ENCODE measurements at places on chromosomes 6 and 20.

DNA sequence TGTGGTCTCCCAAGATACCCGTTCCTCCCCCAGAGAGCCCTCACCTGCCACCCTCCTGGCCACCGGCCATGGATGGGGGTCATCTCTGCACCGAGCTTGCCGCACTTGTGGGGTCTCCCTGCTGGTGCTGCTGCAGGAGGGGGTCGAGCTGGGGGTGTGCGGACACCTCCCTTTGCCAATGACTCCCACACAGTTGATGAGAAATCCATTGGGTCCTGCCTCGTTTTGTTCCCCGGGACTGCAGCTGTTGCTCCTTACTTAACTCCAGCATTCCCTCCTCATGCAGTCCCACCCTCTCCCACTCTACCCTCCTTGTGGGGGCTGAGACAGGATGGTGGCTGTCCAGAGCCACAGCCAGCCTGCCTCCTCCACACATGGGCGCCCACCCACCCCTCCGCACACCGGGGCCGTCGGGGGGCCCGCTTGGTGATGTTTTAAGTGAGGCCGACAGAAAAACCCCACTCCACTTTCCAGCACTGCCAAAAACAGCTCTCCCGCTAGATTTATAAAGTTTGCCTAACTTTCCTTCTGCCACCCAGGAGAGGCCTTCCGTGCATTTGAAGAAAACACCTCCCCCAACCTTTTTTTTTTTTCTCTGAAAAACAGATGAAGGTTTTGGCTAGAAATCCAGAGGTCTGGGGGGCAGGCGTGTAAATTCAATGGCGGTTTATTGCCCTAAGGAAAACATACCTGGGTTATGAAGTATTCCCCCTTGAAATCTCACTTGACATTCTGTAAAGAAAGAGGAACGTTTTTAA, 53.5 kb upstream of the APCDD1L start:
- no peak for DNase-seq

DNA sequence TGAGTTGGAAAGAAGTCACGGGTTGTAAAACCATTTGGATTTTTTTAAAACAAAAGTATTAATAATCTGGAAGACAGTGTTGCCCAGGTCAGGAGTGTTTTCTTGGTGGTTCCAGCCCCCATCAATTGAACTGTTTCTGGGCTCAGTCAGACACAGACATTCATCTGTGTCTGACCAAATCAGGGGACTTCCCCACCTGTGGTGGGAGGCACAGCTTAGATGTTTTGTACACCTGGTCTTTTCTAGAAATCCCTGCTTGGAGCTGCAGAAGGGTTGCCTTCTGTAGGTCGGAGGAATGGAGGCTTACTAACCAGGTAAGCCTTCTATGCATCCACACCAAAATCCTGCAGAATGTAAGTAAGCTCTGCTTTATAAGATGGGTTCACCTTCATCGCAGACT, 63.6 kb downstream of the CDS2 start:
- no peak for DNase-seq

DNA sequence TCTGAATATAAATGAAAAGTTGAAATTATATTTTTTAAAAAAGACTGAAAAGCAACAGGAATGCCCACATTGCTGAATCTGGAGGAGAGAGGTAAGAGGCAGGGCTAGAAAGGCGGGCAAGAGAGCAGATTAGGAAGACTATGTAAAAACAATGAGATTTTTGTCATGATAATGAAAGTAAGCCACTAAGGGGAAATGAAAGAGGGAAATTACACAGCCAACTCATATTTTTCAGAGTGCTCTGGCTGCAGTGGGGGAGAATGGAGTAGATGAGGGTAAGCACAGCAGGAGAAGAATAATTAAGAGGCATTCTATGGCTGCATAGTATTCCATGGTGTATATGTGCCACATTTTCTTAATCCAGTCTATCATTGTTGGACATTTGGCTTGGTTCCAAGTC, 281.9 kb downstream of the PKHD1 start:
- DNase-seq: no peak

DNA sequence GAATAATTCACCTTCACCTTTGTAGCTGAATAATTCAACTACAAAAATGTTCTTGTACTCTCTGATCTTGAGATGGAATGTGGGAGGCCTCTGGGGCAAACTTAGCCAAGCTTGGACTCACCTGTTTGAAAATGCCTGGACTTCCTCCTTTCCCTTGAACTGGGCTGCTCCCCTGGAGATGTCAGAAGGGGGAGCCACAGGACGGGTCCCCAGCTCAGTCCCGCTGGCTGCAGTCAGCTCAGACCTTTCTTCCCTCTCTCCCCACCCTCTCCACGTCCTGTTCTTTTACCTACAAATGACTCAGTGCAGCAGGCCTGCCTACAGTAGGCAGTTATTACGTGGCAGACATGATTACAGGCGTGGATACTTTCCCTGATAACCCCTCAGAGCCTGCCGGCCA, 131.5 kb upstream of the RALGAPA2 start:
- no peak for DNase-seq

GRCh38 chr6:84515067-84515466, 249.3 kb downstream of the TBX18 start:
- no peak for DNase-seq

DNA sequence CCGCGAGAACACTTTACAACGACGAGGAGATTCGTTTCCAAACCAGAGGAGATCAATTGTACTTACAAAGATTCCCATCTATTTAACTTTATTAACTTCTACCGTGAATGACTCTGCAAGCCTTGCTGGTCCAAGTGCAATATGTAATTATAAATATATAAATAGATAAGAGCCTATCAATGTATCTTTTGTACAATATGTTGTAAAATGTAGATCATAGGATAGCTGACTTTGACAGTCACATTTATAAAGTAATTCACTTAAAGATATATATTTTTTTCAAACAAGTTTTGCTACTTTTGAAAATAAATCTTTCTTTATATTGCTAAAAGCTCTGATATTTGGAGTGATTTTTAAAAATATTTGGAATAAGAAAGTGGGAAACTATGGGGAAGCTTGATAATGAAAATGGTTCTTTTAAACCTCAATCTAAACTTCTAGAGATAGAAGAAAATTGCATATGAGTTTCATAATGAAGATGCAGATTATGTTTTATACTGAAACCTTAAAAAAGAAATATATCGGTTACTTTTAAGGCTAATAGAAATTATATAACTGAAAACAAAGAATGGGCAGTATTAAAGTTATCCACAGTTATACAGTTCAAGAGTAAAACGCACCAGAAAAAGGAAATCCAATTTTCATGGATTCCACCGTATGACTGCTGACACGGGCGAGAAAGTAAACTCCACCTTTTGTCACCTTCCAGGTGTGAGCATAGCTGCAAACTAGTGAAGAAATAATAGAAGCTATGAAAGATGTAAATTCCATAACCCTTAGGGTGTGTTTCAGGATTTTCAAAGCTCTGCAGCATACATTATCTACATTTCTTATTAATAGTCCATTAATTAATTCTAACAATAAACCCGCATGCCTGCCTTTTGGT, 3.3 kb downstream of the TCF21 start:
- no peak for DNase-seq

- peak; percentile 68 for DNase-seq
These were observed 584 bp downstream of the LYRM4 start for GRCh38 chr6:5260111-5260620.

- no peak for DNase-seq
These were observed 20.7 kb downstream of the METTL24 start for GRCh38 chr6:110337486-110337885.
